ENCODE measurements at places on chromosomes 2 and 18. TPM values are rescaled to one million over a fixed set of nuclear protein-coding genes. Genes with fewer than 3 reads are reported as not detected.

- DNase-seq: no peak
Measured at GRCh38 chr2:84882775-84883550, 2.1 kb upstream of the TRABD2A start.

DNA sequence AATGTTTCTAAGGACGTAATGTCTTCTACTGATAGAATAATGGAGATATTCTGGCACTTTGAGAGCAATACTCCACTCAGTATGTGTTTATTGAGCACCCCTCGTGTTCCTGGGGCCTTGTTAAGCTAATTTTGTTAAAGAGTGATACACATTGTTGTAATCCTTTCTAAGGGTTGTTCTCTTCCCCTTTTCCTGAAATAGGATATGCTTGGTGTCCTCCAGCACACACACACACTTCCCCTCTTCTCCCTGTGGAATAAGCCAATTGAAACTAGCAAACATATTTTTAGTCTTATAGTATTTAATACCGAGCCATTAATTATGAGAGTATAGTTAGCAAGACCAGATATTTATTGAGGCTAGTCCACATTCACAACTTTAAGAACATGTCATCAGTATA, 114.1 kb downstream of the CRIM1 start:
- DNase-seq: no peak

- no peak for DNase-seq
Measured at GRCh38 chr2:61993422-61994024, 88.0 kb downstream of the COMMD1 start.

DNA sequence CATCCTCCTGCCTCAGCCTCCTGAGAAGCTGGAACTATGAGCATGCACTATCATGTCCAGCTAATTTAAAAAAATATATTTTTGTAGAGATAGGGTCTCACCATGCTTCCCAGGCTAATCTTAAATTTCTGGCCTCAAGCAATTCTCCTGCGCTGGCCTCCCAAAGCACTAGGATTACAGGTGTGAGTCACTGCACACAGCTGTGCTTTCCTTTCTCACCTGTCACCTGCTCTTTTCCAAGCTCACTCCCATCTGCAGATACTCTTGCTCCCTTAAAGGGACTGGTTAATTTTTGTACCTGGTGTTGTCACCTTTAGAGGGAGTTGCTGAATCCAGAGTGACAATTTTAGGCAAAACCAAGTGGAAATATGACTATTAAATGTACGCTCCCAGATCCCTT, 178.2 kb downstream of the LOXHD1 start:
- DNase-seq: peak; percentile 7

DNA sequence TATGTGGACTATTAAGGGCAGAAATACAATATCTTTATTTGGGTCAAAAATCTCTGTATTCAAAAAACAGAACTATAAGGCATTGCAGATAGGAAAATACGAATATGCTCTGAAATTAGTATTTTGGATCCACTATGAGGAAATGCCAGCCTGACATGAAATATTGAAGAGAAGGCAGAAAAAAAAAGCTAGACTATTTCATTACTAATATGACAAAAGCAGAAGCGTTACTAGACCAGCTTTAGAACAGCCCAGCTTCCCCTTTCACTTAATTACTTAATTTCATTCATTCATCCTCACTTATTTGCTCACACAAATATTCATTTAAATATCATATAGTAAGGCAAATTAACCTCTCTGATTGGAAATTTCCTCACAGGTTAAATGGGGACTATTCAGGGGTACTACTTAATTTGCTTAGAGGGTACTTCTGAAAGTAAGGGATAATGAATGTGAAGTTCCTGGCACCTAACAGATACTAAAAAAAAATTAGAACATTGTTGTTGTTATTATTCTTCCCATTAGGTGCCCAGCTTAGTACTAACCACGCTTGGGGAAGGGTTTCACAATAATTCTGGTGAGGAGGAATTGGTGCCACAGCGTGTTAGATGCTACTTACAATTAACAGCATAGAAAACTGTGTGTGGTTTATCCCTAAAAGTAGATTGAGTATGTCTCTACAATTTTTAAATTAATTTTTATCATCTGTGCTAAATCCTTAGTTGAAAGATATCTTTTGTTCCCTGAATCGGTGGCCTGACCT, 71.1 kb upstream of the CTLA4 start:
- no peak for DNase-seq

GRCh38 chr2:197862246-197862955, 58.0 kb downstream of the PLCL1 start:
- DNase-seq: no peak

DNA sequence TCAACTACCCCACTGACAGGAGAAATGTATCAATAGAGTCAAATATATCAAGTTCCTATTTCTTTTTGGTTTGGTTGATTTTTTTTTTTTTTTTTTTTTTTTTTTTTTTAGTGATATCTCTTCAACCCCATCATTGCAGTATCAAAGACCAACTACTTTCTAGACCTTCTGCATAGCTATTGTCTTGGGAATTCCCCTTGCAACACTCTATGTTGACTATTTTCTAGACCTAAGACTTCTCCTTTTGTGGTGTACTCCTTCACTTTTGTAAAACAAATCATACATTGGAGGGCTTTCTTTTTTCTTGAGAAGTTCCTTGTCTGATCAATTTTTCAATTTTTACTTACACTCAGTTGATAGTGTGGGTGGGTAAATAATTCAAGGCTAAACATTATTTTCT, 46.5 kb upstream of the NR4A2 start:
- no peak for DNase-seq

- DNase-seq: no peak
Measured at GRCh38 chr18:68440433-68440832, 274.5 kb downstream of the TMX3 start.

DNA sequence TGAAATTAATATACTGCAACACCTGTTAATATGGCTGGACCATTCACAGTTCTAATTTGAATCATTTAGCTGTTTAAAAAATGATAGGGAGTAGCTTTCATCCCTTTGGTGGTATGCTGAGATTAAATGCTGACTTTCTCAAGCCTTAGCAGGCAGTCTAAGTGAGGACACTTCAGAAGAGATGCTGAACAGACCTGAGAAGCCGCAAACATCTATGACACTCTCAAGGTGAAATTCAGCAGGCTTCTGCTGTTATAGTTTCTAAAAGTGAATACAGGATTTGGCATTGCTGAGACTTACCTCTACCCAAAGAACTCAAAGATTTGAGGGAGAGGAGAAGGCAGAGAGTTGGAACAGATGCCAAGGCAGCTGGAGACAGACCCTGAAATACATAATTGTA, 431.2 kb upstream of the FAM98A start:
- no peak for DNase-seq

- DNase-seq: no peak
Measured at GRCh38 chr2:29014811-29015421, 33.8 kb downstream of the TOGARAM2 start.

- DNase-seq: no peak
Measured at GRCh38 chr2:234404957-234405356, 91.9 kb downstream of the ARL4C start.

G6PC2 gene
- total RNA-seq: not detected

GALNT13 gene
- total RNA-seq: 0.65 TPM

SPEG gene
- 6.5 TPM for total RNA-seq

RNU2-63P gene
- not detected for total RNA-seq

CCDC85A gene
- 2.7 TPM for total RNA-seq

KDM3A gene
- total RNA-seq: 63.2 TPM

IL36RN gene
- 7.7 TPM for total RNA-seq

COL3A1 gene
- total RNA-seq: 19.2 TPM

SH3RF3 gene
- 5.5 TPM for total RNA-seq

NYAP2 gene
- total RNA-seq: 0.11 TPM
